Activated CD4-positive, CD25-positive, alpha-beta regulatory T cell treated with anti-CD3 and anti-CD28 coated beads, Interleukin-2, amount 50 U/mL, for 72 hours (primary cell): ENCODE measurements at places on chromosomes 2 and 18.

- no peak for DNase-seq
These were observed 210.6 kb downstream of the IKZF2 start for GRCh38 chr2:212940816-212941215.

DNA sequence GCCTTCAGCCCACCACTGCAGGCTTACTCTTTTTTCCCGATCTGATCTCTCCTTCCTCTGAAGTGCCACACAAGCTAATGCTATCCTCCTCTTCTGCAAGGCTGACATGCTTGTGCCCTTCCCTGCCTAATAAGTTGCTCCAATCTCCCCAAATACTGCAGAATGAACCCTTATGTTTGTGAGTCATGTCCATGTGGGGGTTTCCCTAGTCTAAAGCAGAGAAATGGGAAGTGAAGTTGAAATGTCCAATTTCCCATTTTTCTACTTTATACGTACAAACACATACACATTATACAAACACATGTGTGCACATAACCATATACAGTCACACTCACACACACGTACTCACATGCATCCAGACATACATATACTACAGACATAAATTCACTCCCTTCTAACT, 288.1 kb upstream of the CELF4 start:
- DNase-seq, result no peak

DNA sequence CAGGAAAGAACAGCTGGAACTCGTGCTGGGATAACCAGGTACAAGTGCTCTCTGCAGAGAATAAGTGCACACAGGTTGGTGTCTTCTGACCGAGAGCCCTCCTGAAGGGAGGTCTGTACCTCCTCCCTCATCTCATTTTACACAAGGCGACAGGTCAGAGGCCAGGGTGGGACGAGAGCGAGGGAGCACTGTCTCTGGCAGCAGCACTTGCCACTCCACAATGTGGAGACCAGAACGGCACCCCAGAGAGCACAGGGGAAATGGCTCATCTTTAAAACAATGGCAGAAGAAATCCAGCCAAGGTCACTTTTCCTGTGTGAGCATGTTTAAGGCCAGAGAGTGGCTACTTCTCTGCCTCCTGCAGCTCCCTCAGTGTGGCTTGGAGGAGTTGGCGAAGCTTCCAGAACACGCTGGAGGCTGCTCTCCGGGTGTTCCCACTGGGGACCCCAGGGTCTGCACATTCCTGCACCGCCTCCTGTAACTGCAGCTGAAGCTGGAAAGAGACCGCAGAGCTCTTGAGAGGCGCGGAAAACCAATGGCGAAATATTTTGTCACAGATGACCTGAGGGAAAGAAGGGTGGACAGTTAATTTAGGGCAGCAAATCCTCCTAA, 20.8 kb downstream of the DIPK1C start:
- no peak for DNase-seq

GRCh38 chr2:237412988-237413776, 782 bp downstream of the COL6A3 start:
- DNase-seq, result no peak
